Cortex of kidney (tissue), 1 donor: ENCODE measurements at places on chromosomes 13 and 19.

GRCh38 chr19:3450796-3451411 is 29.4 kb downstream of the SMIM24 start:
- no peak for DNase-seq

- DNase-seq: no peak
Measured at GRCh38 chr19:1105008-1105872, 1.4 kb downstream of the GPX4 start.

- DNase-seq: no peak
Measured at GRCh38 chr19:38713227-38713649, 31.0 kb downstream of the CAPN12 start.

- no peak for DNase-seq
Measured at GRCh38 chr13:49217962-49218492, 2.1 kb upstream of the MLNR start.

DNA sequence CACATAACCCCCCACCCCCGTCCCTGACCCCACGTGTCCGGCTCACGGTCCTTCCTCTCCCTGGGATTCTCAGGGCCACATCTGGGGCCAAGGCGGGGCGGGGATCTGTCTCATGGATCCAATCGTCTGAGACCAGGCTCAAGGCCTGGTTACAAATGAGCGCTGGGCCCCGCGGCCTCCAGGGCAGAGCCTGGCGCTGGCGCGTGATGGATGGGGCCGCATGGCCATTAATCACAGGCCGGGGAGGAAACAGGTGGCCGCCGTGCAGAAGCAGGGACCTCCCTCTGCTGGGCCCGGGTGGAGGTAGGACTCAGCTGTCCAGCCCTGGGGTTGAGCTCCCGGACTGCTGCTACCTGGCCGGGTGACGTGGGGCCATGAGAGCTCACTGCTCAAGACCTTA is 5.8 kb upstream of the TLE5 start:
- no peak for DNase-seq

GRCh38 chr13:67224148-67224846 is 5.8 kb downstream of the PCDH9 start:
- DNase-seq: no peak

GRCh38 chr19:12994701-12995595 is at the start of gene NFIX:
Gene NFIX, plus strand, starts transcription at chr19:12995475. Its CDS starts 363 bp downstream, at chr19:12995838.
- no peak for DNase-seq

- no peak for DNase-seq
Measured at GRCh38 chr13:99269627-99270241, 11.6 kb upstream of the GPR18 start.

GRCh38 chr13:84466461-84466860 is 584.2 kb upstream of the SLITRK1 start:
- no peak for DNase-seq

- no peak for DNase-seq
Measured at GRCh38 chr13:98254513-98254912, 77.4 kb upstream of the RNF113B start.
